ENCODE measurements at places on chromosomes 1 and 21. TPM values are rescaled to one million over a fixed set of nuclear protein-coding genes. Genes with fewer than 3 reads are reported as not detected.

GJC2 gene
- total RNA-seq = 7.9 TPM

DNA sequence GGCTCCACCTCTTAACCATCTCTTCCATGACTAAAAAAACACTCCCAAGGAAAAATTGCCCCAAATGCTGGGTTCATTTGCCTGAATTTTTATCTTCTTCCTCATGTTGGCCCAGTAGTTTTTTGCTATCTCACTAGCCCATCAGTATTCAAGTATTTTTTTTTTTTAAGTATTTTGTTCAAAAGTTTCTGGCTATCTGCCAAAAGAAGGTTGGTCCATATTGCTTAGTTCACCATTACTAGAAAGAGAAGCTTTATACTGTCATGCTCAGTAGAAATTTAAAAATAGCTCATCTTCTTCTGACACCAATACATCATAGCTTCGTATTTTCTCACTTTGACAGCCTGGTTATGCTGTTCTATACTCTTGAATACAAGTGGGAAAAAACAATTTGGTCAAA, 41.0 kb upstream of the PDE9A start:
- H3K4me1 ChIP-seq = no peaks in the 10 kb centered on the region
- DNase-seq = no peak
- no peaks in the 10 kb centered on the region for H3K27me3 ChIP-seq
- no peak overlapping the region for H3K27ac ChIP-seq
- no peak overlapping the region for H3K4me3 ChIP-seq

DNA sequence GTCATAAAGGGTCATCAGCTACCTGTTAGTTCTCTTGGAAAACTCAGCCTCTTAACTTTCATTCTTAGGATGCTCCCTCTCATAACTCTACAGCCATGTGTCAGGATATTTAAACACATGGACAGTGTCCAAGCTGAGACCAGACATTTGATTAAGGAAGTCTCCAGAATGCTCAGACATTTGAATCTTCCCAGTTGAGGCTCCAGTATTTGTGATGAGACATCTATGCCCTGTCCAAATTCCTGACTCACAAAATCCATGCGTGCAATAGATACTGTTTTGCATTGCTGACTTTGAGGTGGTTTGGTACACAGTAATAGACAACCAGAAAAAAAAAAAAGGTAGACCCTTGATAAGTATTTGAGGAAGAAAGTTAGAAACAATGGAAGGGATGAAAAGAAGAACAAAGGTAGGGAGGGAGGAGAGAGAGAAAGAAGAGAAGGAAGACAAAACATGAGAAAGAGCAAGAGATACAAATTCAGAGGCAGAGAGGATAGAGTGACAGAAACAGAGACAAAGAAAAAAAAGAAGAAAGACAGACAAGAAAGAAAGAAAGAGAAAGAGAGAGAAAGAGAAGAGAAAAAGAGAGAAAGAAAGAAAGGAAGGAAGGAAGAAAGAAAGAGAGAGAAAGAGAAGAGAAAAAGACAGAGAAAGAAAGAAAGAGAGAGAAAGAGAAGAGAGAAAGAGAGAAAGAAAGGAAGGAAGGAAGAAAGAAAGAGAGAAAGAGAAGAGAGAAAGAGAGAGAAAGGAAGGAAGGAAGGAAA, 275.5 kb upstream of the PRMT6 start:
- H3K27me3 ChIP-seq = no peaks in the 10 kb centered on the region
- no peaks in the 10 kb centered on the region for H3K4me1 ChIP-seq
- H3K36me3 ChIP-seq = no peaks in the 10 kb centered on the region
- H3K4me3 ChIP-seq = no peak overlapping the region

DNA sequence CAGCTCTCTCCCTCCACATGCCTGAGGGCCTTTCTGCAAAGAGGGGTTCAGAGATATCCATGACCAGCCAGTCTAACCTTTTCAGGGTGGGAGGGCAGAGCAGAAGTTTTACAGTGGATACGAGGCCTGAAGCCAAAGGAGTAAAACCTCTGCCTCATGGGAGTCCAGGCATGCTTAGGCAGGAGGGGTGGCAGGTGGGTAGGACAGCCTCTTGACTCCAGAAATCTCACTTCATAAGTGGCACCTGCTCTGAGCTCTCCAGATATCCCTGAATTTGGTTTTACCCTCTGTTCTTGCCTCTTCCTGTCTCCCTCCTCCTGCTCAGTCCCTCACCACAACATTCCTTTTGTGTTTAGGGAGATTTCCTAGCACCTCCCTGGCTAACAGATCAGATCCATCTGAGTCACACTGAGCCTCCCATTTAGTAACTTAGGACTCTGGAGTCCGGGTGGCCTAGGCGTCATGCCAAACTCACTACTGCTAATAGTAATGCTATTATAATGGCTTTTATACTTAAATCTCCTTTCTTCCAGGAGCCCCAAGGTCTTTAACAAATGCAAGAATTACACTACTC, 201.0 kb downstream of the HS2ST1 start:
- no peak overlapping the region for H3K4me3 ChIP-seq
- no peaks in the 10 kb centered on the region for H3K27me3 ChIP-seq
- no peak for DNase-seq
- no peaks in the 10 kb centered on the region for H3K36me3 ChIP-seq
- H3K4me1 ChIP-seq = no peaks in the 10 kb centered on the region

UBL4B gene
- total RNA-seq = not detected

DNA sequence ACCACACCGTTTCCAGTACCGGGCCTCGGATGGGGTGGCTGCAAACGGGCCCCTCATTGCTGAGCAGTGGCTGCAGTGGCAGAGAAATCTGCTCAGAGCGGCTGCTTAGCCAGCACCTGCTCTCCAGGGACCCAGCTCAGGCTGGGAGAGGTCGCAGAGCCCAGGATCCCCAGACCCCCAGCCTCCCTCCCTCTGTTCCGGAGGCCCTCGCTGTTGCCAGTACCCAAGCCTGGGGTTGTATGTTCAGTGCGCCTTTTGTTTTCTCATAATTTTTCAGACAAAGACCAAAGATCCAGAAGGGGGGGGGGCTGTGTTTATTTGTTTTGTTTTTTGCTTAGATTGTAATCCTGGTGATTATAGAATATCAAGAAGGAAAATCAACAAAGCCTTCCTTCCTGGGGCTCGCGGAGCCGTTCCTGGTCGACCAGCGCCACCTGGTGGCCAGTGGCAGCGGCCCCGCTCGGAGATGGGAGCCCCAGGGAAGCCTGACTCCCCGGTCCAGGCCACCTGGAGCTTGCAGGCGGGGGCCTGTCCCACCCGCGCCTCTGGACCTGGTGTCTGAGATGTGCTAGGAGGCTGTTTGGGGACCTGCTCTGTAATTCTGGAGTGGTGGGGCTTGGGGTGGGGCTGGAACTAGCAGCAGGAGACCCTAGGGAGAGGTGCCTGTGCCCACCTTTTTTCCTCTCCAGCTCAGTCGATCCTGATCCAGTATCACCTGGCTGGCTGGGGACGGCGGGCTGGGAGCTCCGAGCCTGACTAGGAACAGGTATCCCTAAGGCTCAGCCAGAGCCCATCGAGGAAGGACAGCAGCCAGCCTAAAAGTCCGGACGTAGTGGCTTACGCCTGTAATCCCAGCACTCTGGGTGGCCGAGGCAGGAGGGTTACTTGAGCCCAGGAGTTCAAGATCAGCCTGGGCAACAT, 123.9 kb upstream of the VAMP3 start:
- H3K36me3 ChIP-seq = no peaks in the 10 kb centered on the region
- no peak overlapping the region for H3K4me3 ChIP-seq
- H3K4me1 ChIP-seq = no peaks in the 10 kb centered on the region

DNA sequence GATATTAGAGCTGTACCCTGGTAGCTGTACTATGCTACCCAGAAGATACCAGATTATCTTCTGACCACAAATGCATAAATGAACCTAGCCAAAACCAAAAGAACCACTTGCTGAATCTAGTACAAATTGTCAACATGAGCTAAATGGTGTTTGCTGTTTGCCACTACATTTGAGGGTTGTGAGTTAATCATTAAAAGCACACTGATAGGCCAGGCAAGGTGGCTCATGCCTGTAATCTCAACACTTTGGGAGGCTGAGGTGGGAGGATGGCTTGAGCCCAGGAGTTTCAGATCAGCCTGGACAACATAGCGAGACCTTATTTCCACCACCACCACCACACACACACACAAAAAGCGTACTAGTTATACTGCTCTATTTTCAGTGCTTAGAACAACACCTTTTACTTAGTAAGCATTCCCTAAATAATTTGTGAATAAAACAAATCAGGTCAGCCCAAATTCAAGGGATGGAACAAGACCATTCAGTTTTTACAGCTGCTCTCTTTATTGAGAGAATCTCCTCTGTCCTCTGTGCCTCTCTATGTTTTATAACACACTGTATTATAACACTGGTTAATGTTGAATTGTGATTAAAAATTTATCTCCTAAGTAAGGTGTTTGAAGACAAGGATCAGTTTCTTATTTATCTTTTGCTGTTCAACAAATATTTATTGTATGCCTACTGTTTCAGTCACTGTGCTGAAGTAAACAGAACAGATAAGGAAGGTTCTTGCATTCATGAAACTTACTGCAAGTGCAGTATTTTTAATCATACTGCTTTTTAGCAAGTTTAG, 44.0 kb downstream of the MAGI3 start:
- no peaks in the 10 kb centered on the region for H3K27me3 ChIP-seq
- H3K27ac ChIP-seq = no peak overlapping the region
- no peaks in the 10 kb centered on the region for H3K4me1 ChIP-seq
- no peak for DNase-seq
- H3K36me3 ChIP-seq = no peaks in the 10 kb centered on the region
- no peak overlapping the region for H3K4me3 ChIP-seq

Measured in uterus (tissue), 4 donors.